Globus pallidus (tissue), 1 donor: ENCODE measurements at places on chromosomes 6 and 20.

DNA sequence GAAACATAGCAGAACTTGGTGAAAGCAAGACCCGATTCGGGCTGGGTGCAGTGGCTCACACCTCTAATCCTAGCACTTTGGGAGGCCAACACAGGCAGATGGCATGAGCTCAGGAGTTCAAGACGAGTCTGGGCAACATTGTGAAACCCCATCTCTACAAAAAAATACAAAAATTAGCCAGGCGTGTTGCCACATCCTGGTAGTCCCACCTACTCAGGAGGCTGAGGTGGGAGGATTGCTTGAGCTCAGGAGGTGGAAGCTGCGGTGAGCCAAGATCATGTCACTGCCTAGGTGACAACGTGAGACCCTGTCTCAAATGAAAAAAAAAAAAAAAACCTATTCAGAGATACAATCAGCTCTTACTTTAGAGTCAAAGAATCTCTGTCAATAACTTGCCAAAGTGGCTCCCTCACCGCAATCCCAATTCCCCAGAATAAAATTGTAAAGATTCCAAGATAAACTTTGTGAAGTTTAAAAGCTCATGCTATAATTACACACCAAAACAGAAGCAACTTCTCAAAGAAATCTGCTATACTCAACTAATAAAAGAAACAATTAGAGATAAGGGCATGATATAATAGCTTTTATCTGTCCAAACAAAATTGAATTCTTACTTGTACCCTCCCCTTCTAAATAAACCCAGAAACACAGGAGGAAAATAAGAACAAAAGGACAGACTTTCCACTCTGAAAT is 33.6 kb downstream of the CDK19 start:
- no peak for DNase-seq

DNA sequence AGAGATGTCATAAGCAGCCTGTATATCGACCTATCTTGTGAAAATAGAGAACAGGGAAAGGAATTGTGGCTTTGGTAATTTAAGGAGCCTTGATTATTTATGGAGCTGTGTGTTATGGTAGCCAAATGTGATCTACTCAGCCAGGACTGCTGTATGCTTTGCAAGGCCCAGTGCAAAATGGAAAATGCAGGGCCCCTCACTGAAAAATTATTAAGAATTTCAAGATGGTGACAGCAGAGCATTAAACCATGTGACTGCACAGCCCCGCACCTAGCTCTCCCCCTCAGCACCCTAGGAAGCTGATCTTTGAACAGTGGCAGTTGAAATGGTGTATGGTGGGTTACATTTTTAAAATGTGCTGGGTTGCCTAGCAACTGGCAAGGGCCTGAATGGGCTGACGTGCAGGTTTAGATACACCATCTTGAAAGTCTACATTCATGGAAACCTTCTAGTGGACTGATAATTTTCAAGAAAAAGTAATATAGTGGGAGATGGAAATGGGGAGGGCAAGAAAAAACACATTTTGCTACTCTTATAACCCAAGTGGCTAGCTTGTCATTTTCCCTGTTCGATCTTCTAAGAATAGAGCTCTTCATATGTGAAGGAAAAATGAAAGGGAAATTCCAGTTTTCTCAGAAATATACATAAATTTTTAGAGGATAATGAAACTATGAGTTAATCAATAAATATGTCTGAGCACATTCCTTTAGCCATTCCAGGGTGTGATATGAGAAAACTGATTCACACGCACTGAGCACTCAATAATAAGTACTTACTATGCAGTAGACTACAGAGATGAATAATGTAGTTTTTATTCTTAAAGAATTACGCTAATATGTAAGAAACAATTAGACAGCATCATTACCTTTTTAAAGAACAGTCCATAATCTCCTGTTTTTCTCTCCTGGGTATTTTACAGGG is 208.0 kb downstream of the ARHGAP18 start:
- DNase-seq: no peak

GRCh38 chr6:12119085-12119588 is 107.0 kb downstream of the HIVEP1 start:
- no peak for DNase-seq

DNA sequence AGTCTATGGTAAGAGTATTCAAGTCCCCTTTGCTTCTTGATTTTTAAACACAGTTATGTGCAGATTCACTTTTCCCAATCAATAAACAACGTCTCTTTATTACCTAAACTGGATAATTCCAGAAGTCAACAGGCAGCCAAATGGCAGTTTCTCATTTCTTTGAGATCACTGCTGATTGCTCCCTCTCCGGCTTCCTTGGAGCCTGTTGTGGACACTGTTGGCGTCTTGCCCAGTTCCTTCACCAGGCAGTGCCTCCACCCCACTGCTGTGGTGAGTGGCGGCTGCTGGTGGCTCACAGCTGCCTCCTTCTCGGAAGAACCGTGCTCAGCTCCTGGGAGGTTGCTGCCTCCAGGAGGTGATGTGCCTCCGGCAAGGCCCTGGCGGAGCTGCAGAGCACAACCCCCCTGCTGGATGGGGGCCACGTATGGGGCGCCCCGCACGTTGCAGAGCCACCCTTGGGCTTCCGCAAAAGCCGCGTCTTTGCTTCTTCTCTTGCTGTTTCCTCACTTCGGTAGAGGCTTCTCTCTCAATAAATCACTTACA is 105.1 kb upstream of the CNKSR3 start:
- DNase-seq: peak; percentile 23

- peak; percentile 68 for DNase-seq
Observed at GRCh38 chr20:51462566-51463276, 79.8 kb downstream of the NFATC2 start.

GRCh38 chr20:57473246-57474048 is 51.5 kb downstream of the CTCFL start:
- DNase-seq: no peak

DNA sequence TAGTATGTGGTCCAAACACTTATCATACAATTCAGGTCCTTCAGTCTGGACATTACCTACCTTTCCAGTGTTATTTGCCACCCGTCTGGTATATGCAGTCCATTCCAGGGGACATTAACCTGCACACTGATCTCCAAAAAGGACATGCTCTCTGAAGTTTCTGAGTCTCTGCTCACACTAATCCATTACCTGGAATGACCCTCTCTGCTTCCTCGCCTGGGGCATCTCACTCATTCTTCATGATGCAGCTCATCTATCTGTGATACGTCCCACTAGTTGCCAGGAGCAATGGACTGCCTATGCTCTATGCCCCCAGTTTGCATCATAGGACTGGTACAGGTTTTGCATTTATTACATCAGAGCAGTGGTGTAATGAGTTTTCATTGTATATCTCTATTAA is 5.9 kb upstream of the TUBB2B start:
- no peak for DNase-seq

- no peak for DNase-seq
Observed at GRCh38 chr20:7742479-7742878, 197.8 kb downstream of the HAO1 start.

DNA sequence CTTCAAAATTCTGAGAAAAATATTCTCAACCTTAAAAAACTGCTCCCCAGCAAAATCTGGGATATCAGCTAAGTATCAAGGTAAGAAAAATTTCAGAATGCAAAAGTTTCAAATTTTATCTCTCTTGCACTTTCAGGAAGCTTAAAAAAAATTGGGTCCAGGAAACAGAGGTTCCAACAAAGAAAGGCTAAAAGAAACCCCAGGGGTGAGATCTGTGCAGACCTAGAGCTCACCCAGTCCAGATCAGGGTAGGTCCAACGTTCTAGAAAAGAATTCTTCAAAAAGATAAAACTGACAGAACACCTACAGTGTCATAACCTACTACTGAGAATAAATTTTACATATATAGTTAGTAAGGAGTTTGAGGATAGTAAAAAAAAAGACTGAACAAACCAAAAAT is 23.5 kb downstream of the ILRUN start:
- no peak for DNase-seq

DNA sequence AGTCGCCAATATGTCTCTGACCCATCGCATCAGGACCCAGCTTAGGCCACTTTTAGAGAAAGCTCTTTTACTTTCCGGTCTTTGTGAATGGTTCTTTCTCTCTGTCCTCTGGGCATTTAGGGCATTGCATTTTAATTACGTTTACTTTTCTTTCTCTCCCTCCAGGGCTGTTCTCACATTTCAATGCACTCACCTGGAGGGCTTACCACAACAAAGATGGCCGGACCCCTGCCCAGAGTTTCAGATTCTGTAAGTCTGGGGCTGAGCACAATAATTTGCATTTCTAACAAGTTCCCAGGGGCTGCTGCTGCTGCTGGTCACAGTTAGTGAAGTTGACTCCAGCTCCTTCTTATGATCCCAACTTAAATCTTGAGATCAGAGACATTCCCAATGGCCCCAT is 3.0 kb downstream of the ANKRD66 start:
- no peak for DNase-seq

DNA sequence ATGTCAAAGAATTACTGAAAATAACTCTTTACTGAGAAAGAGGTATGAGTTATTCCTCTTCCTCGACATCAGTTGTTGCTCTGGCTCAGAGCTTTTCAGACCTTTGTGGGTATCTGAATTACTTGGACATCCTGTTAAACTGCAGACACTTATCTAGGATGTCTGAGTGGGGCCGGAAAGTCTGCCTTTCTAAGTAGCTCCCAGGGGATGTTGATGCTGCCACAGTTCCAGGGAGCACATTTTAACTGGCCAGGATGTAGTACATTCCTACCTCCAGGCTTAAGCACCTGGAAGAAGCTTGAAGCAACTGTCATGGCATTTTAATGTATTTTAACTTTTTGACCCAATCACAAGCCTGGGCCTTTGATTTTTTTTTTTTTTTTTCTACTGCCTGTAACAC is 265.8 kb upstream of the PLCB4 start:
- no peak for DNase-seq

GRCh38 chr20:24141111-24141510 is 152.5 kb upstream of the GGTLC1 start:
- no peak for DNase-seq

DNA sequence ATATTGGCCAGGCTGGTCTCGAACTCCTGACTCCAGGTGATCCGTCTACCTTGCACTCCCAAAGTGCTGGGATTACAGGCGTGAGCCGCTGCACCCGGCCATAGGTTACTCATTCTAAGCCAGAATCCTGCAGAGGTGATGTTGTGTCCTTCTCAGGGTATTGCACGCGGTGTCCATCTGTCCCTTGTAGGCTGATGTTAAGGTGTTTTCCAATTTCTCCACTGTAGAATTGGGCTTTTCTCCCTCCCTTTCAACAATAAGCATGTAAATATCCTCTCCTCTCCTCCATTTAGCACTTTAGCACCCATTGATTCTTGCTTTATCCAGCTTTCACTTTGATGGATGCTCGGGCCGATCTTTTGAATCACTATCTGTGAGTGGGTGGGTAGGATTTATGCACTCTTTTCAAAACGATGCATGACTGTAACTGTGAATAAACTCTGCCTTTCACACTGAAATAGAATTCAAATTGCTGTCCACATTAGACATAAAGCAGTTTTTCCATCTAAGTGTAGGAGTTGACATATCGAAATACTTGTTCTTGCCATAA is 52.6 kb downstream of the ZBTB2 start:
- DNase-seq: no peak

DNA sequence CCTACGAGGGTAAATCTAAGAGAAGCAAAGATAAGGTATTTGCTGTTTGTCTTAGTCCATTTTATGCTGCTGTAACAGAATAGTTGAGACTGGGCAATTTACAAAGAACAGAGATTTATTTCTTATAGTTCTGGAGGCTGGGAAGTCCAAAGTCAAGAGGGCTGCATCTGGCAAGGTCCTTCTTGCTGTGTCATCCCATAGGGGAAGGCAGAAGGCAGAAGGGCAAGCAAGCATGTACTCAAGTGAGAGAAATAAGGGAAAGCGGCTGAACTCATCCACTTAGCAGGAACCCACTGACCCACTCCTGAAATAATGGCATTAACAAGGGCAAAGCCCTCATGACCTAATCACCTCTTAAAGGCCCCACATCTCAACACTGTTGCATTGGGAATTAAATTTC is 102.7 kb downstream of the AGPAT4 start:
- DNase-seq: no peak

DNA sequence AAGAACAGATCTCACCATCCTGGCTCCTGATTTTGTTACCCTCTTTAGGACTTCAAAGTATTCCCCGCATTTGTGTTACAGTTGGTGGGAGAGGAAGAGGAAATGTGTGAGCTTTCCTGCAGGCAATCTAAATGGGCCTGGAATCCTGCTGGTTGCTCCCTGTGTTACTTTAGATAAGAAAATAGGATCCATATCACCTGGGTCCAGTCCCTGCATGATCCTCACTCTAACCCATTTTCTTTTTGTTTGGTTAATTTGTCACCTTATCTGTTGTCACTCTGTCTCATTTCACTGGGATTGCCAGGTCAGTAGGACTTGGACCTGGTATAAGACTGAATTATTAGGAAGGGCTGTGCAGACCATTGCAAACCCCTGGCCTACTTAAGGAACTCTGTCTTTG is 175.9 kb upstream of the GJE1 start:
- no peak for DNase-seq

- DNase-seq: no peak
Observed at GRCh38 chr6:147063469-147064031, 140.7 kb upstream of the STXBP5 start.

GRCh38 chr20:47220161-47220582 is 136.3 kb downstream of the ZMYND8 start:
- no peak for DNase-seq

- DNase-seq: no peak
Observed at GRCh38 chr20:4020256-4020655, 4.9 kb upstream of the RNF24 start.

DNA sequence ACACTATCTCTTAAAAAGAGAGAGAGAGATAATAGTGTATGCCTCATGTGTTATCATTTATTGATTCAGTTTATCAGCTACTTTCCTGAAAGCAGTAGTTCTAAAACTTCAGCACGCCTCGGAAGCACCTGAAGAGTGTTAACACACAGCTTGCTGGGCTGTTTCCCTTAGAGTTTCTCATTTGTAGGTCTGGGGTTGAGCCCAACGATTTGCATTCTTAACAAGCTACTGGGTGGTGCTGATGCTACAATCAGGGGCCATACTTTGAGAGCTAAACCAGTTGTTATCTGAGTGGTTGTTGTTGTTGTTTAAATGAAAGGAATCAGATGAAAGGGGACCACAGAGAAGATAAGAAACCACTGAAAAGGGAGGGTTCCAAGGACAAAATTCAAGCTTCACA is 32.6 kb downstream of the SIM1 start:
- DNase-seq: no peak

GRCh38 chr6:121806116-121806515 is 370.7 kb downstream of the GJA1 start:
- no peak for DNase-seq

GRCh38 chr6:15527838-15528617 is 134.8 kb downstream of the DTNBP1 start:
- DNase-seq: no peak

DNA sequence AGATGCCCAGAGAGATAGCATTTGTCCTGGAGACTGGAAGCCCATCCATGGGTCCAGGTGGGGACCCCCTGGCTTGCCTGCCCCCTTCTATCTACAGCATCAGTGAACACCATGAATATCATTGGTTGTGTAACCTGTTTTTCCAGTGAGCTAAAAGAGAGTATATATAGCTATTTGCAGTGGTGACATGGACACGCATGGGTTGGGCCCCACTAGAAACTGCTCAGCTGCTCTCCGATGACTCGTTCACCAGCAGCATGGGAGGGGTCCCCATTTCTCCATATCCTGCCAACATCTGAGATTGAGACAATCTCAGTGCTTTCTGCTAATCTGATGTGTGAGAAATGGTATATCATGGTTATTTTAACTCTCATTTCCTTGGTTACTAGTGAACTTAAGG is 4.0 kb upstream of the ZC3H12D start:
- no peak for DNase-seq

- DNase-seq: no peak
Observed at GRCh38 chr20:31682927-31683326, 39.7 kb downstream of the BCL2L1 start.
